ENCODE measurements at places on chromosomes 5 and 9.
A peak's percentile ranks its signal among the peaks of the same experiment; 100 is the strongest.

GRCh38 chr9:134496413-134497282 is 145.0 kb upstream of the COL5A1 start:
- no peak for DNase-seq

GRCh38 chr9:114275246-114276004 is 47.5 kb upstream of the ORM1 start:
- no peak for DNase-seq

DNA sequence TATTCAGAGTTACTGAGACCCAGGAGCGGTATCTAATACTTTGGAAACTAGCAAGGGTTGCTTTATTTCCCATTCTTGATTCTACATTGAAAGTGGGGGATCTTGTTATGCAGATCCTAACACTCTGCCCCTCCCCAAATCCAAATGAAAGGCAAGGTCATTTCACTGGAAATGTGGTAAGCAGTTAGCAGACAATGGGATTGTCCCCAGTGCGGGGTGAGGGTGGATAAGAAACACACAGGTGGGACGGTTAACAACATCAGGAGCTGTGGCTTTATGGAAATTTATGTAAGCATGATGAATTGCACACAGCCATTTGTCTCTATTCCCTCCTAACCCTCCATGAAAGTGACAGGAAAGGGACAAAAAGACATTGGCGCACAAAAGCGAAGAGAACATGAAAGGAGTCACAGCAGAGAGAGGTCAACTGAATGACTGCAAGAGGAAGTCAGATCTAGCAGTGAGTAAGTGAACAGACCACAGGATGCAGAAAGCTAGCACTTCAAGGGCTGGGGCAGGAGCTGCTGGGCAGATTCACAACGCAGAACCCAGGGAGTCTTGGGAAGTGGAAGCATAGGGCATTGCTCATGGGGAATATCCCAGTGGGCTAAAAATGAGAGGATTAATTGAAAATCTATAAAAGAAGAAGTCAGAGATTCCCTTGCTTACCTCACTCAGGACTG is 184.4 kb downstream of the HSD17B3 start:
- no peak for DNase-seq

GRCh38 chr5:72179028-72179815 is 71.9 kb downstream of the MAP1B start:
- DNase-seq, result no peak

DNA sequence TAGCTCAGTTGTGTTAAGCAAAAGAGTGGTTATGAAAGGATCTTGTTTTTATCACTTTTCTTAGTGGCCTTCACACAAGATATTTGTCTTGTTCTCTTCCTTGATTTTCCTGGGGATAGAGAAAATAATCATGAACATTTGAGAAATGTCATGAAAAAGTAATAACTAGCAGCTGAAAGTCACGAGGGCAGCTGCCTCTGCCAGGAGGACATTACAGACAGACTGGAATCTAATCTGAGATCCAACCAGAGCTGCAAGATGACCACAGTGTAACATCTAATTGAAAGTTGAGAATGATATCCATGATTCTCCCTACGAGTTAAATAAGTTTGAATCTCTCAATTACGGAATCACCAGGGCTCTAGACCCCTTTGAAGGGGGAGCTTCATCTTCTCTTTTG is 274.9 kb downstream of the ARHGAP26 start:
- no peak for DNase-seq

DNA sequence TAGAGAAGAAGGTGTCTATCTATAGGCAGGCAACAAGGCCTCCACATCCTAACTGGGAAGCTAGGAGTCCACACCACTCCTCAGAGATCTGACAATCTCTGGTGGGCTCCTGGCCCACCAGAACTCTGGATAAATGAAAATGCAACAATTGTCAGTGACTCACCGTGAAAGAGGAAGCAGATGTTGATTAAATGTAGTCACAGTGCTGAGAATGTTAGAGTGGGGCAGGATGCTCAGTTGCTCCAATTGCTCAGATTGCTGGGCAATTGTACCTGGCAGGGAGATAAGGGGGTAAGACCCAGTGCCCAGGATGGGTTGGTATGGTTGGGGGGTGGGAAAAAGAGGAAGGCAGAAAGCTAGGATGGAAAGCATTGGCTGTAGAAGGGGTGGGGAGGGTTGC is 4.3 kb downstream of the CCL19 start:
- DNase-seq, result no peak

GRCh38 chr5:1189269-1189668 is 12.1 kb upstream of the SLC6A19 start:
- no peak for DNase-seq

DNA sequence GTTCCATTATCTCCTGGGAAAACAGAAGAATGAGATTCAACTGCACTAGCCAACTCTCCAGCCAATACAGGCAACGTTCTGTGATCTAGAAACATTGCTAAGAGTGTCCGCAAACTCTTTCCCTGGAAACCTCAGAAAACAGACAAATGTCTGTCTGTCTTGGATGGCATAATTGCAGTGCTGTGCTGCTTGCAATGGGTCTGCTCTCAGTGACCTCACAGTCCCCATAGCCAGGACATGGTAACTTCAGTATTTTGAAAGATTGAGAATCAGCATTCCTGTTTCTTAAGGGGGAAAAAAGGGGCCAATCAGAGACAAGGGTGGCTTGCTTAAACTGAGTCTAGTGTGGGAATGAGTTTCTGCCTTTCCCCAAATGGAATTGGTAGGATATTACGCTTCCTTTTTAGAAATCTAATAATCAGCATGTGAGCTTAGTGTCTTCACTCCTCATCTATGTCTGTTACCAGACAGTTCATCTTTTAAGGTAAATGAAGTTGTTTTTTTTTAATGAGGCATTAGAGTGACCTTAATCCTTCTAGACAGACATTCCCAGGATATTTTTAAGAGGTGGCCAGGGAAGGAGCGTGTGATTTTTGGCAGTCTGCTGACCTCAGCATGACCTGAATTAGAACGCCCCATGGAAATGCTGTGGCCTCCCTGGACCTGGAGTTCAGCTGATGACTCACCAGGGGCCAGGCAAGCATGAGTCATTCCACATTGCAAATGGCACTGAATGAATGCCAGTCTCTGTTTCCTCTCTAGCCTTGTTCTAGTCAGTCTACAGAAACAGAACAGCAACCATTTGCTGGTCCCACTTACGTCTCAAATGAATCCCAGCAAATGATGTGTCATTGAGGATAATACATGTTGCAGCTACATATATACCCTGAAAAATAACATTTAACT is 210.2 kb upstream of the ACTBL2 start:
- no peak for DNase-seq

DNA sequence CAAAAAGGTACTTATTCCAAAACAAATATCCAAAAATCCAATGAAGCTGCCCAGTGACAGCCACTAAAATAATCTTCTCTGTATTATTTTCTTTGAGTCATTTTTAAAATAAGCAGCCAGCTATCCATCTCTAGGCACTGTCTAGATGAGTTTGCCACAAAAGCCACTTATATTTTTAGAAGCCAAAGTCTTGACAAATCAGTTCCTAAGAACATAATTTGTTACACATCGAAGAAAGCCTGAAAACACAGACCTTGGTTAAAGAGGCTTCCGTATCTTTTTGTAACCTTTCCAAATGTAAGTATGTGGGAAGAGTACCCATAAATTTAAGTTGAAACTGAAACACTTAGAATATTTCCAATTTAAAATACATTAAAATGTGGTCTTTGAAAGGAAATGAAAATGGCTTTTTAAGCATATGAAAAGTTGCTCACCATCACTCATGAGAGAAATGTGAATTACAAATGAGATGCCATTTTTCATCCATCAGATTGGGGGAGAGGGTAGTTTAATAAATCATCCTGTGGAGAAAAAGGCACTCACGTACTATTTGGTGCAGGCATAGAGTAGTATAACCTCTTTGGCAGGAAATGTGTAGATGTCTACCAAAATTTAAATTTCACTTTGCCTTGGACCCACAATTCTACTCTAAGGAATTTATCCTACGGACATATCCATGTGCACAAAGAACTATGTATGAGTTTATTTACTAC is 180.4 kb downstream of the MLLT3 start:
- DNase-seq, result no peak

- DNase-seq, result no peak
Measured at GRCh38 chr5:180294913-180295555, 3.2 kb upstream of the MAPK9 start.

GRCh38 chr5:144024090-144024489 is 146.4 kb downstream of the YIPF5 start:
- no peak for DNase-seq

GRCh38 chr5:140358738-140359310 is 1.2 kb upstream of the SLC4A9 start:
- DNase-seq, result no peak

GRCh38 chr5:150584556-150585335 is 55.7 kb upstream of the SYNPO start:
- DNase-seq, result no peak

- DNase-seq, result no peak
Measured at GRCh38 chr9:137786511-137786920, 91.1 kb upstream of the CACNA1B start.

DNA sequence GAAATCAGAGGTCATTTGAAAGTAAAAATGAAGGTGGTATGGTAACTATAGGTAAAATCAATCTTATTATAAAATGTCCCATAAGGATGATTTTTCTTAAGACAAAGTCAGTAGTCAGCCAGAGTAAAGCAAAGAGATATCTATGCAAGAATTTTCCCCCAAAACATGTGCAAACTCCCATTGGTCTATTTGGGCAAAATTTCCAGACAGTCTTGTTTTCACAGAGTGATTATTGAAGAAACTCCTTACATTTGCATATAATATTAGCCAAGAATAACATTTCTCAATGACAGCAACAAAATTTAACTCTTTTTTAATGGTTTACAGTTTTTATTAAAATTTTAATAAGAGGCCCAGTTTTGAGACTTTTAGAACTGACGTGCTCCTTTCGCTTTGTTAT is 406.1 kb upstream of the GRAMD2B start:
- DNase-seq, result no peak

DNA sequence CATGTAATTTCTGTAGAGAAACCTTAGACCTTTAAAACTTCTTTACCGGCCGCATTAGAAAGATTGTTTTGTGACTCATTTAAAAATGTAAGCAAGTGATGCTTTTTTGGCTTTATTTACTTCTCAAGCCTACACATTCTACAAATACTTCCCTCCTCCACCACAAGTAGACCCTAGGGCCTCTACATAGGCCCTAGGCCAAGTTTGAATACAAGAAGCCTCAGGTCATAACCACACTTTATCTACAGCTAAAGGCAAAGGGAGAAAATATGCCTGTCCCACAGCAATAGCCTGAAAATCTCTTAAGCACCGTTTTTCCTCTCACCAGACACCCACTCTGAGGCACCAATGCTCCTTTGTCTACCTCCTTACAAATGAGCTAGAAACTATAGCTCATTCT is 53.9 kb downstream of the CSNK1A1 start:
- DNase-seq, result no peak

- DNase-seq, result no peak
Measured at GRCh38 chr5:72273547-72273946, 46.5 kb downstream of the MRPS27 start.

DNA sequence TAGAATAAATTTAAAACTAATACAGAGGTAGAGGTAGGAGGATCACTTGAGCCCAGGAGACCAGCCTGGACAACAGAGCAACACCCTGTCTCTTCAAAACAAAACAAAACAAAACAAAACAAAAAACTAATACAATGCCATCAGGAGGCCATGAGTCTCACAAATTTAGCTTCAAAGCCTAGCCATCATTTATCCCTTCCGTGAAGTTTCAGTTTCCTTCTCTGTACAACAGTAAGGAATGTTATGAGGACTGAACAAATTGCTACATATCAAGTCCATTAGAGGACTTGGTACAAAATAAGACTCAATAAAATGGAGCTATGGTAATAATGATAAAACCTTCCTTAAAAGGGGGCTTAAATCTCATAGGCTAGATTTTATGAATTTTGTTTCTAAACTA is 60.8 kb downstream of the MAPKAP1 start:
- no peak for DNase-seq

DNA sequence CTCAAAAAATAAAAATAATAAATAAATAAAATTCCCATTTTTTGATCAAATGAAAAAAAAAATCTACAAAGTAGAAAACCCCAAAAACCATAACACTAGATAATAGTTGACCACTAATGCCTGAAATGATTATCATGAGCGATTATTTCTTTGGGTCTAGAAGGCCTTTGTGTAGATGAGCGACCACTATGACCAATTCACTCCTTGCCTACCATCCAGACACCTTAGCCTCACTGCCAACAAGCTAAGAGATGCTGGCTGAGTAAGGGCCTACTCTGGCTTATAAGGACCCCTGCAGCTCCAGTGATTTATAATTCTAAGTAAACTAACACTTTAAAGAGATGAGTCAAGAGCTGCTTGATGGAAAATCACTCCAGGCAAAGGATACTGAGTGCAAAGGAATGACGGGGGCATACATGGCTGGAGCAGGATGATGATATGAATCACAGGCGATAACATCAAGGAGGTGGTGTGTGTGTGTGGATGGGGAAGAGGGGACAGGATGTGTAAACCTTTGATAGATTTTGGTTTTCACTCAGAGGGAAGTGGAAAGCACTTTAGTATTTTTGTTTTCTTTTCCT is 4.8 kb upstream of the F2RL1 start:
- no peak for DNase-seq

DNA sequence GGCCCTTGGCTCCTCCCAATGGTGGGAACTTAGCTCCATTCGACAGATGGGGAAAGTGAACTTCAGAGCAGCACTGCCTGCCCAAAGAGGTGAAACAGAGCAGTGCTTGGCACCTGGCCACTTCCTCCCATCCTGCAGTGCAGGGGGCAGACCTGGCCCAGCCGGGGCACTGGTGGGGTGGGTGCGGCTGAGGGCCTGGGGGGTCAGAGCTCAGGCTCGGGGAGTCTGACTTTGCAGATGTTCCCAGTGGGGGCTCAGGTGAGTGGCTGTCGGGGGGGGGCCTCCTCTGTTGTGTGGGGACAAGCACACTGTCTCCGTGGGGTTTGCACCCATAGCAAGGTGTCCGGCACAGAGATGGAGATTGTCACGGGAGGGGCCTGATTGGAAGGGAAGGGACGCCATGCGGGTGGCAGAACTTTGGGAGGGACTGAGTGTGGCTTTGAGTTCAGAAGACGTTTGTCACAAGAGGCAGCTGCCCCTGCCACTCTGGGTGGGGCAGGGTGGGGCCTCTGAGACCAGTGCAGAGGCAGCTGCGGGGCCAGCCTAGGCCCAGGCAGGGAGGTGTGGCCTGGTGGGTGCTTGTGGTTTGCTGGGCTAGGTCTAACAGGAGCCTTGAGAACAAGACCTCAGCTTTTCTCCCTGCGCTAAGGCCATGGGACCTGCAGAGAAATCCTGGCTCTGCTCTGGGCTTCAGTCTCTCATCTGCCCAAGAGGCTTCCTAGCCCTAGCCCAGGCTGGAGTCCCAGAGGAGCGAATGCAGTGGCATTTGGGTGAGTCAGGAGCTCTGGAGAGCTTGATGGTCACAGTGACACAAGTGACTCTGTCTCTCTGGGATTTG is 2.5 kb downstream of the MYMK start:
- DNase-seq, result peak; percentile 20
